Brain pericyte (primary cell): ENCODE measurements at places on chromosomes 16 and 17.

DNA sequence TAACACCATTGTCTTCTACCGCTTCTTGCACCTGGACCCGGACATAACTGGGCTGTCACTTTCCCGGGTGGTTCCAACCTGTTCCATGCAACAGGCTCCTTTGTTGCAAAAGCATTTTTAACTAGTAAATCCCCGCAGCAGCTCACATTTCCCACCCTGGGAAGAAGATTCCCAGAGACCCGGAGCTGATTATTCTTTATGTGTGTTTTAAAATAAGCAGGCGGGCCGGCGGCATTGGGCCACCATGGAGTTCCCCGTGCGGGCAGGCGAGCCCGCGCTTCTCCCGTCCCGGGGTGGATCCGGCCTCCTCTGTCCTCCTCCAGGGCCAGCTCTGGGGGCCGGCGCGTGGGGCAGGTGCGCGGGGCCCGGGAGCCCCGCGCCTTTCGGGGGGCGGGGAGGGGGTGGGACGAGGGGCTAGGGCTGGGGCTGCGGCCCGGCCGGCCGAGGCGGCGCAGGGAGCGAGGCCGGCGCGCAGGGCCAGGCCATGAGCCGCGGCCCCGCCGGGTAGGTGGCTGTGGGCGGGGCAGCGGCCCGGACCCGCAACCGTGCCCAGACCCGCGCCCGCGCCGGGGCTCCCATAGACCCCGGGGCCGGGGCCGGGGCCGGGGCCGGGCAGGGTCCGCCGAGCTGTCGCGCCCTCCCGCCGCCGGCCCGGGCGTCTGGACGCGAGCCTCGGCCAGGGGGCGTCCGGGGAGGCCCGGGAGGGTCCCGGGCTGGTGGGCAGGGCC is 1.7 kb downstream of the CRAMP1 start:
- no peak for DNase-seq

GRCh38 chr17:70564006-70564620 is 394.8 kb downstream of the KCNJ2 start:
- no peak for DNase-seq

DNA sequence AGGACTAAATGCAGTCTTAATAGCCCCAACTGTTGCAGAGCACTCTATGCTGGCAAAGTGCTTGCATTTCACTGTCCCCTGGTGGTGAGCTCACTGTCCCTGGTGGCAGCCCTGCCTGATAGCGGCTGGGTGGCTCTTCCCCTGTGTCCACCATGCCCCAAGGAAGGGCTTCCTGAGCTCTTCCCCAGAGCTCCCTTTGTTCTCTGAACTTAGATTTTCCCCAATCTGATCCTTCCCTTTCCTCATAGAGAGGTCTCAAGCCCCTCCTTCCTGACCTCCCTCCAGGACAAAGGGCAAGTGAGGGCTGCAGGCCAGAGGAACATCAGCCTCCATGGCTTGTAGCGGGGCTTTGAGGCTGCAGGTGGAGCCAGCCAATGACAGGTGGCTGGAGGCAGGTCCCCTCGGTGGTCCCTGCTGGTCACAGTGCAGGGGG is 17.0 kb downstream of the BEAN1 start:
- no peak for DNase-seq

DNA sequence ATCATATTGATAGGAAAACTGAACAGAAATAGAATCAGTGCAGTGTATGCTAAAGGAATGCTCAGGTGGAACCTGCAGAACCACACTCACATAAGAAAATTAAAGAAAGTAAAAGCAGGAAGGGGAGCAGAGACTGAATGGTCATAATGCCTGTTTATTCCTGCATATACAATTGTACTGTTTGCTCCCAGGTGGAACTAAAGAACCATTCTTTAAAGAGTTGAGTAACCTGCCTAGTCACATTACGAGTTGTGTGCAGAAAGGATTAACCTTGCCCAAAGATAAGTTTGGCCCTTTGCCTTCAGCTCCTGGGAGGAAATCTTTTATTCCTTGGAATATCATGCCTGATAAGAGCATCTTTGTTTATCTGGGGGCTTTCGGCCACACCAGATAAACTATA is 434.7 kb downstream of the KIF2B start:
- DNase-seq = no peak
